ENCODE measurements at places on chromosomes 5 and 9. TPM values are rescaled to one million over a fixed set of nuclear protein-coding genes. Genes with fewer than 3 reads are reported as not detected.

- no peak for DNase-seq
Measured at GRCh38 chr9:2749485-2749884, 32.2 kb downstream of the KCNV2 start.

DNA sequence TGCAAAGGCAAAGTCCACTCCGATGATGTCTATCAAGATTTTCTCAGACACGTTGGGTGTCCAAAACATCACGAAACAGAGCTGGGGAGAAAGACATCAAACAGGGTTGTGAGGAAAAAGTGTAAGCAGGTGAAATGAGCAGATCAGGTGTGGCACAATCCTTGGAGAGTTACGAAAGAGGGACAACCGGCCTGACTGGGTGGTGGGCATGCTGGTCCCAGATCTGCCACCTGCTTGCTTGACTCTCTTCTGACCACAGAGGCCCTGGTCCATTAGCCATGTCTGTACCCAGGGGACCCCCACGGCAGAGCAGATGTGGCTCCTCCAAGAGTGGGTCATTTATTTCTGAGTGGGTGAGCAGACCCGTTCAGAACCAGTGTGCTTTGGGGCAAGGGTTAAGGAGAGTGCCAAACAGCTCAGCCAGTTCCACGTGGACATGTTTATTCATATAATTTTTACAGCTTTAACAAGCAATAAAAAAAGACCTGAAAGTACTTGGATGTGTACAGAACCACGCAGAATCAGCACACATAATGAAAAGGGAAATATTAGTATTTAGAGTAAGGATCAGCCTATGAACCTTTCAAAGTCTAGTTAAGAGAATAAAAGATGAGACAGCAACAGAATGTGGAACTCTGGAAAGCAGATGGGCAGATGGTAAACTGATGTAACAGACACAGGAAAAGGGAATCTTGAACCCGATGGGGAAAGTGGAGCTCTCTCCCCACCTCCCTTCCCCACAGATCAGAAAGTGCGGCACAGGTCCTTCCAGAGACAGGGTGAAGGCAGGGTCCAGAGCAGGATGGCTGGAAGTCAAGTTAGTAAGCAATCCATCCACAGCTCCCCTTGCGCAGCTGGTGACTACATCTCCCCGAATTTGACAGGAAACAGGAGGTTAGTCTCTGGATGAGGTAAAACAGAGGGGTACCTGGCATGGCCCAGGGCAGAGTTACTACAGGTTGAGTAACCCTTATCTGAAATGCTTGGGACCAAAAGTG is 52.5 kb downstream of the OTULIN start:
- DNase-seq = no peak

TMOD1 gene
- polyA plus RNA-seq = 1.8 TPM

- DNase-seq = no peak
Measured at GRCh38 chr5:74480201-74480600, 160.3 kb downstream of the ENC1 start.

WHRN gene
- polyA plus RNA-seq = 8.8 TPM

GABRB2 gene
- 1.6 TPM for polyA plus RNA-seq

DNA sequence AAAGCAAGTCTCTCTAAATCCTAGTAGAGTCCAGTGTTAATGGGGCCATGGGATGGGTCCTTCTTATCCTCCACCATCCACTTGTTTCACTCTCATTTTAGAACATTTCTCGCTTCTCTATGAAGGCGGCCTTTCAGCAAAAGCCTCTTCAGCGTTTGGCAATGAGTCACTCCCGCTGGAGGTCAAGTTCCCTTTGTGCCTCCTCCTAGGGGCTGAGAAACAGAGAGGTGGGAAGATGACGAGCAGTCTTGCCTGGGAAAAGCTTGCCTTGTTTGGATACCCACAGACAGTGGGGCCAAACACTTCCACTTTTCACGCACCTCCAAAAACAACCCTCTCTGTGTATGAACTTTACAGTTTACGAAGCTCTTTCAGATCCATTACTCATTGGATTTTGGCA is 168.8 kb downstream of the GABBR2 start:
- no peak for DNase-seq

- DNase-seq = no peak
Measured at GRCh38 chr9:83596899-83597504, 25.9 kb upstream of the IDNK start.

DNA sequence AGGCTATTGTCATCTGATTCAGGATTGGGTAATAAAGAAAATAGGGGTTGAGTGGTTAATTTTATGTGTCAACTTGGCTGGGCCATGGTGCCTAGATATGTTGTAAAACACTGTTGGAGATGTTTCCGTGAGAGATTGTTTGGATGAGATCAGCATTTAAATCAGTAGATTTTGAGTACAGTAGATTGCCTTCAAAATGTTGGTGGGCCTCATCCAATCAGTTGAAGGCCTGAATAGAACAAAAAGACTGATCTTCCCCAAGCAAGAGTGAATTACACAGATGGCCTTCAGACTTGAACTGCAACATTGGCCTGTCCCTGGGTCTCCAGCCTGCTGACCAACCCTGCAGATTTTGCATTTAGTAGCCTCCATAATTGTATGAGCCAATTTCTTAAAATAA is 401.3 kb upstream of the KIF2A start:
- DNase-seq = no peak
